Lung microvascular endothelial cell (primary cell): ENCODE measurements at places on chromosomes 6 and 20.

GRCh38 chr6:25482996-25483395 lies 169.0 kb upstream of the SCGN start:
- DNase-seq, result no peak

DNA sequence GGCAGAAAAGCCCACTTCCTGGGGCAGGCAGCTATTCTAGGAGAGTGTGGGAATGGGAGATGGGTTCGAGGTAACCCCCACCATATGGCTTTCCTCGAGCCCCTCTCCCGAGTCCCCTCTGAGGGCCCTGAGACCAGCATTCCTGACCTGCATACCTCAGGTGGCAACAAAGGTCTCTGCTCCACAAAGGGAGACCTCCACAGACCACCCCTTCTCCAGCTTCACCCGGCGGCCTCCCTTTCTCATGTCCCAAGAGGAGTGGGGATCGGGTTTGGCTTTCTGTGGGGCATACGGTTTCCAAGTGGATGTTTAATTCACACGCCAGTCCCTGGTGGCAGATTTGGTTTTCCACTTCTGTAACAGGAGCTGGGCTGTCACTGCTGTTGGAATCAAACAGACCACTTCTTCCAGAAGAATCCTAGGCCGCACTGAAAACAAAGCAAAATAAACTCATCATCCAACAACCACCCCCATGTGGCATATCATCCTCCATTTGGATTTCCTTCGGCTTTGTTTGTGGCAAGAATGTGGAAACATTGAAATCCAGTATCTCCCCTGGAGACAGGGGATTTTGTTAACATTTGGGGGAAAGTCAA lies 83.2 kb downstream of the DLL1 start:
- no peak for DNase-seq

DNA sequence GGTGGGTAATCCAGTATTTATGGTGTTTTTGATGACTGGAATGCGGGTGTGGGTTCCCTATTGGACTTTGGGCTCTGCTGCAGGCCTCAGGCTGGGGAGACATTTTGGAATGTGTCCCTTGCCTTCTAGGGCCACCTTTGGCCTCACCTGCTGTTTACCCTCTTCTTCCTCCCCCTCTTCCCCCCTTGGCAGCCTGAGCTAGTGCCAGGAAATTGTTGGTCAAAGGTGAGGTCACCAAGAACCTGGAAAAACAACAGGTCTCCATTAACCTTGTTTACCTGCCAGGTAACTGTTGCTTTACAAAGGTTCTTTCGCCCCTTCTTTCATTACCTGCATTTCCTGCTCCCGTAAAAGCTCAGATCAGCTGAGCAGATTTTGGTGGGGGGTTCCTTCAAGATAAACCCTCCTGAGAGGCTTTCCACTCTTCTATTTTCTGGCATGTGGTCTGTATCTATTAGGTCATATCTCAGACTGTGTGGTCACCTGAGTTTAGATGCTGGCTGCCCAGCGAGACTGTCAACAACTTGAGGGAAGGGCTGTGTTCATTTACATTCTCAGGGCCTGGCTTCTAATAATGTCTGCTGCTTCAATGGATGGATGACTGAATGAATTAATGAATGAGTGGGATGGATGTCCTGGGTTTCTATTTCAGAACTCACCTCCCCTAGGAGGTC lies 34.7 kb downstream of the VEGFA start:
- DNase-seq, result no peak

- peak; percentile 42 for DNase-seq
Observed at GRCh38 chr6:88983532-88983931, 20.1 kb upstream of the RNGTT start.

GRCh38 chr20:6036213-6036612 lies 17.6 kb downstream of the LRRN4 start:
- no peak for DNase-seq

DNA sequence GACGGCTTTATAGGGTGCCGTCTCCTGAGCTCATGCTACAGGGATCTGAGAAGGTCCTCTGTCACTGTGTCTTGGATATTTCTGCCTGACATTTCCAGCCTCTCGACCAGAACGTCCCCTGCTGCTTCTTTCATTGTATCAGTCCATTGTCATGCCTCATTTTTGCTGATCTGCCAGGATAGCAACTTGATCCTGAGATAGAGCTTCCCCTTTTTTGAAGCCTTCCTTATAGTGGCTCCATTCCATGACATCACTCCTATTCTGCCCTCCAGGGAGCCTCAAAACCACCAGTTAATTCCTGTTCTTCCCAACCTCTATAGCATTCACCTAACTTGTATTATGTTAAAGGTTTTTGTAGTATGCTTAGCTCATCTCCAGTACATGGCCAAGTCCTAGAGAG lies 431.8 kb upstream of the NOX3 start:
- DNase-seq, result no peak

DNA sequence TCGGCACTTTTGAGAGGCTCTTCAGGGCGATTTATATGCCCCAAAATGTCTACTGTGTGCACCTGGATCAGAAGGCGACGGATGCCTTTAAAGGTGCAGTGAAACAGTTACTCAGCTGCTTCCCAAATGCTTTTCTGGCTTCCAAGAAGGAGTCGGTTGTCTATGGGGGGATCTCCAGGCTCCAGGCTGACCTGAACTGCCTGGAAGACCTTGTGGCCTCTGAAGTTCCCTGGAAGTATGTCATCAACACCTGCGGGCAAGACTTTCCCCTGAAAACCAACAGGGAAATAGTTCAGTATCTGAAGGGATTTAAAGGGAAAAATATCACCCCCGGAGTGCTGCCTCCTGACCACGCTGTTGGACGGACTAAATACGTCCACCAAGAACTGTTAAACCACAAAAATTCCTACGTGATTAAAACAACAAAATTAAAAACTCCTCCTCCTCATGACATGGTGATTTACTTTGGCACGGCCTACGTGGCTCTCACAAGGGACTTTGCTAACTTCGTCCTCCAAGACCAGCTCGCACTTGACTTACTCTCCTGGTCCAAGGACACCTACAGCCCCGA lies 8.2 kb downstream of the GCNT2 start:
- DNase-seq, result peak; percentile 29

GRCh38 chr20:50484271-50484976 lies 25.8 kb upstream of the PTPN1 start:
- DNase-seq, result peak; percentile 22

- DNase-seq, result peak; percentile 92
Observed at GRCh38 chr6:167906899-167907298, 80.2 kb downstream of the AFDN start.

DNA sequence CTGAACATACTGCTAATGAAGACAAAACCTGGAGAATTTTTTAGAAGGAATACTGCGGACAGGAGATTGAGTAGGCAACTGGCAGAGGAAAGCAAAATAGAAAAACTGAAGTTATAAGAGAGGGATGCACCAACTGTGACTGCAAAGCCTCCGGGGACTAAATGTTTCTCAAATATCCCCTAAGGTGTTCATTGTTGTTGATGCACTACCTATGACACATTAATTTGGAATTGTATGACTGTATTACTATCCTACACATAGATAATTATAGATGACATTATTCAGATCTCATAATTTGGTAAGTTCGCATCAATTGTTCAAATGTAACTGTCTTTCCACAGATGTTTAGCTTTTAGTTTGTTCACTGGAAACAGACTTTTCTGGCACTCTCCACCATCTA lies 341.1 kb downstream of the MMUT start:
- no peak for DNase-seq

- no peak for DNase-seq
Observed at GRCh38 chr6:89400912-89401399, 11.1 kb downstream of the RRAGD start.

- no peak for DNase-seq
Observed at GRCh38 chr20:37119356-37120036, 23.7 kb upstream of the RBL1 start.

DNA sequence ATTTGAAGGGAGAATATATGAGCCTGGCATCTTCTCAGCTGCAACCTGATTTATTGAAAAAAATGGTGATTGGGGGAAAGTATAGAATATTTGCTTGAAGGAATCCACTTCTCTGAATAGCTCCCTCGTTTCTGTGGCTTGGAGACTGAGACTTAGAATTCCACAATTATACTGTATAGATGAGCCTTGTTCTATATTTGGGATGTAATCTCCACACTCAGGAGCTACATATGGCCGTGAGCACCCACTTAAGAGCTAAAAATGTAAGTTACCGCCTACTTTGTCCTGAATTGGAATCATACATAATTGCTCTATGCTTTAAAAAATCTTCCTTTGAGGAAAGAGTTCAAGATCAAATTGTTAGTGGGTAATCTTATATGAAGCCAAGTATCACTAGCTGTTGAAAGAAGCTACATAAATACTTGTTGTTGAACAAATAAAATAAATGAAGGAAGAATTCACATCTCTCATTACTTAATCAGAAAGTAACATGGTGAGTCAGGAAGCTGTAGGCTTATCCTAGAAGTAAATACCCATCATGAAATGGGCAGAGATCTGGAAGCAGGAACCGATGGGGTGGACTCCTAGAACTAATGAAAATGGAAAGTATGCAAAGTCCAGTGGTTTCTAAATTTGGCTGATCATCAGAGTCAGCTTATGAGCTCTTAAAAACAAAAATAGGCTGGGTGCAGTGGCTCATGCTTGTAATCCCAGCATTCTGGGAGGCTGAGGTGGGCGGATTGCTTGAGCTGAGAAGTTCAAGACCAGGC lies 254.3 kb downstream of the SOX4 start:
- no peak for DNase-seq

DNA sequence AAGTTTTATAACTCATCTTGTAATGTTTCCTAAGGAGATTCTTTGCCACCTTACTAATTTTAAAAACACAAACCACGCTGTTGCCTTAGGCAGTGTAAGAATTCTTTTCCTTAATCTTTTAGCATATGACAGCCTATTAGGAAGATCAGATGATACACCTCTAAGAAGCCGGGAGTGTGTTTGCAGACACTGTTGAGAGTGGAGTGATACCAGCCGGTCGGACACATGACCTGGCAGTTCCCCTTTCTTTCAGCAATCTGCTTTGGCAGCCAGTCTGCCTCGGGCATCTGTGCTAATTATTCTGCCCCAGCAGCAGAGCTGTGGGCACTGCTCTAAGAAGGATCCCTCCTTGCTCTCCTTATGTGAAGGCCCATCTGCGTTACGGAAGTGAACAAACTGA lies 50.9 kb downstream of the PLCB4 start:
- no peak for DNase-seq

DNA sequence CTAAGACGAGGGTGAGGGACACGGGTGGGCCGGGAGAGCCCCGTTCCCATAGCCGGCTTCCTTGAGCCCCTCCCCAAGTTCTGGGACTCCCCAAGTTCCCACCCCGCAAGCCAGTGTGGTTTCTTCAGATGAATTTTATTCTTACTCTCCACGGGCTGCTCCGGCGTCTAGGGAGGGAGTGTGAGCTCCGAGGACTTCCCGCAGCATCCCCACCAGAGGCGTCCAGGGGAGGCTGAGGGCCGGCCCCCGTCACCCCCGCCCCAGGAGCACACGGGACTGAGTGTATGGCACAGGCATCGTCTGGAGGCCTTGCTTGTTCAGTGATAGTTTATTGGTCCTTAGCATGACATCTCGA lies 10.0 kb upstream of the SLC4A11 start:
- DNase-seq, result no peak
